ENCODE measurements at places on chromosomes 16 and 17.

GRCh38 chr17:50062293-50063243 is 6.7 kb downstream of the ITGA3 start:
- DNase-seq, result no peak

- no peak for DNase-seq
These were observed 21.7 kb downstream of the MOSMO start for GRCh38 chr16:22029632-22030031.

DNA sequence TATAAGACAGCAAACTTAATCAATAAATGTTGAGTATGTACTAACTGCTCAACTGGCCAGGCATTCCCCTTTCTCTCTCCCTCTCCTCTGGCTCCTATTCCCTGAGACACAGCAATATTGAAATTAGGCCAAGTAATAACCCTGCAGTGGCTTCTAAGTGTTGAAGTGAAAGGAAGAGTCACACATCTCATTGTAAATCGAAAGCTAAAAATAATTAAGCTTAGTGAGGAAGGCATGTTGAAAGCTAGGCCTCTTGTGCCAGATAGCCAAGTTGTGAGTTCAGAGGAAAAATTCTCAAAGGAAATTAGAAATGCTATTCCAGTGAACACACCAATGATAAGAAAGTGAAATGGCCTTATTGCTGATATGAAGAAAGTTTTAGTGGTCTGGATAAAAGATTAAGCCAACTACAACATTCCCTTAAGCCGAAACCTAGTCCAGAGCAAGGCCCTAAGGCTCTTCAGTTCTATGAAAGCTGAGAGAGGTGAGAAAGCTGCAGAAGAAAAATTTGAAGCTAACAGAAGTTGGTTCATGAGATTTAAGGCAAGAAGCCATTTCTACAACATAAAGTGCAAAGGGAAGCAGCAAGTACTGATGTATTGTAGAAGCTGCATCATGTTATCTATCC is 35.4 kb upstream of the ABCC11 start:
- DNase-seq, result no peak

DNA sequence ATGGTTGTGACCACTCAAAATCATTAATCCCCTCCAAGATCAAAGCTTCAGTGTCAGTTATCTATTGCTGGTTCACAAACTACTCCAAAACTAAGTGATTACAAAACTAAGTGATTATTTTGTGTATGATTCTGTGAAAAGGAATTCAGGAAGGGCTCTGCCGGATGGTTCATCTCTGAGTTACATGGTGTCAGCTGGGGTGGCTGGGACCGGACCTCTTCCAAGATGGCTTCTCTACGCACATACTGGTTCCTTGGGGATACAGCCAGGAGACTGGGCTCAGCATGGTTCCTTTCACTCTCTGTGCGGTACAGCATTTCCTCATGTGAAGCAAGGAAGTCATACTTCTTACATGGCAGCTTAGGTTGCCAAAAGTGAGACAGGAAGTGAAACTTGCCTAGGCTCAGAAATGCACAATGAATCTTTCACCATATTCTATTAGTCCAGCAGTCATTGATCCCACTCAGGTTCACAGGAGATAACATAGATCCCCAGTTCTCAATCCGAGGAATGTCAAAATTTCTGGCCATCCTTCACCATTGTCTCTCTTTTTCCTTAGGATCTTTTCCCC is 97.9 kb upstream of the IRX6 start:
- no peak for DNase-seq

DNA sequence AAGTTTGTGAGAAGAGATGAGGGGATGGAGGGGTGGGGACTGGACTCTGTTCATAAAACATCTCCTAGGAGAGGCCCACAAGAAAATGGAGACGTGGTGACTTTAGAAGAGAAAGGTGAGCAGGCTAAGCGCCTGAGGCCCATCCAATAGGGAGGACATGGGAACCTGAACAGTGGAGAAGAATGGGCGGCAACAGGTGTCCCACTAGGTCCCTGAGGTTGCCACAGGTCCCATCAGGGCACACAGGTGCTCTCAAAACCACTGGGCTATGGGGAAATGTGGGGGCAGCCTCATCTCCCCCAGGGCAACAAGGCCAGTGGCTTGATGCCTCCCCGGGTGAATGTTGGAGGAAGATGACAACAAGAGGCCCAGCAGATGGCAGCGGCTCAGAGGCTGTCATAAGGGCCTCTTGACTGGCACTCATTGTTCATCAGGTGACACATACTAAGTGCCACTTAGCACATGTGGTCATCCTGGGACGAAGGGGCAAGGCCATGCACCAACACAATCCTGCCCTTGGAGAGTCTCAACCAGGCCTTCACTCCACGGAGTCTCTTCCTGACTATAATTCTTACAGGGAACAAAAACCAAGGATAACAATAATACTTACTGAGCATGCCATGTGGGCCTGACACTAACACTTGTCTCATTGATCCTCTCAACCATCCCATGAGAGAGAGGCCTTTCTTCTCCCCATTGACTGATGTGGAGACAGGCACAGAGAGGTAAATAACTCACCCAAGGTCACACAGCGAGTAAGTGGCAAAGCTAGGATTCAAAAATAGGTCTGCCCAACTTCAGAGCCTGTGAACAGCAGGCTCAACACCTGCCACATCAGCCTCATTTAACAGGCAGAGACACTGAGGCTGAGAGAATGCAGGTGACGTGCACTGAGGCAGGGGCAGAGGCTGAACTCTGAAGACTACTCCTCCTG is 38.0 kb downstream of the CUEDC1 start:
- peak; percentile 88 for DNase-seq

DNA sequence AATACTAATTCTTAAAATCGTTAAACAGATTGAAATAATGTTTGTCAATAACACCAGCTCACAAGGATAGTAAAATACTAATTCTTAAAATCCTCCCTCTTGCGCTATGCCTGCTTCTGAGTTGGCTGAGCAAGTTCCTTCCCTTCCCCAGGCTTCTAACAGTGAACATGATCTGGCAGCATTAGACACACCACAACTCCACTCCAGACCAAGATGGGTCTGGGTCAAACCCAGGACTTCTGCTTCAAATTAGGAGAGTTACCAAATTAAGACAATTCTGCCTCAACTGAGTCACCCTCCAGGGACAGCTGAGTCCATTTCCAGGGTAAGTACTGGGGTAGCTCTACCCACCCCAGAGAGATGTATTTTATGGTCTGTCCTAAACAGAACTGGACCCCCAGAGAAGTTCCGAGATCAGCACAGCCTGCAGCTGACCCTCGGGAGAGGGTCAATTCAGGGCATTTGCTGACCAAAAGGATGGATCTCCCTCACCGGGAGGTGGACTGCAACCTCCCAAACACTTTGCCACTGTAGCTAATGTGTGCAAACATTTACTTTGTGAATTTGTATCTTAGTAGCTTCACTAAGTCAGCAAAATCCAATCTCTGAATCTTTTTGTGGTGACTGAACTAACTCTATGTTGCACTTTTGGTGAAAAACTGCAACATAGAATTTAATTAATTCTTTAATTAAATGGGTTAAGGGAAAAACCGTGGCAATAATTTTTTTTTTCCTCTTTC is 48.8 kb downstream of the ADCY9 start:
- no peak for DNase-seq

DNA sequence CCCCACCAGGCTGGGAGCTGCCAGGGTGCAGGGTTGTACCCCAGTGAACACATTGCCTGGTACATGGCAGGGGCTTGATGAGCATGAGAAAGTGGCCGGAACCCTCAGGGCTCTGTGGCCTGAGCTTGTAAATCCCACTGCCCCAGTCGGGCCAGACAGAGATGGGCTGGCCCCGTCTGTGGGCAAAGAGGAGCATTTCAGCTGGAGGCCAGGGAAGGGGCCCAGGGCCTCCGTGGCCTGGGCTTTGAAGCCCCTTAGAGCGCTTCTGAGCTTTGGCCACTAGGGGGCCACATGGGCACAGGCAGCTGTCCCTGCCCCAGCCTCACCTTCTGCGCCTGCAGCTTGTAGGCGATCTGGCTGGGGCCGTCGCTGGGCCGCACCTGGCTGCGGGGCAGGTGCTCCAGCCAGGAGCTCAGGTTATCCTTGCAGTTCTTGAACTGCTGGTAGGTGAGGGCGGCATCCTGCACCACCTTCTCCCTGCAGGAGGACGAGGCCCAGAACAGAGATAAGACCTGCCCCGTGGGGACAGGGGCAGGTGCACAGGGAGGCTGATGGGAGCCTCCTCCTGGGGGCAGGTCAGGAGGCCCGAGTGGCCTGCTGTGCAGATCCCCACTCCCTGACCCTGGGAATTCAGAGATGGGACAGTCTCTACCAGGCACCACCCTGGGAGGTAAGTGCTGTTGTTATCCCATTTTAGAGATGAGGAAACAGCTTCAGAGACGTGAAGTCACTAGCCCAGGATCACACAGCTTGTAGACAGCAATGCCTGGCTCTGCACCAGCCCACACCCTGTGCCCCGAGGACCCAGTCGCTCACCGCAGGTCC is 12.8 kb downstream of the EVPL start:
- DNase-seq, result peak; percentile 95

- no peak for DNase-seq
These were observed 116.5 kb downstream of the ANKFN1 start for GRCh38 chr17:56269556-56270389.

DNA sequence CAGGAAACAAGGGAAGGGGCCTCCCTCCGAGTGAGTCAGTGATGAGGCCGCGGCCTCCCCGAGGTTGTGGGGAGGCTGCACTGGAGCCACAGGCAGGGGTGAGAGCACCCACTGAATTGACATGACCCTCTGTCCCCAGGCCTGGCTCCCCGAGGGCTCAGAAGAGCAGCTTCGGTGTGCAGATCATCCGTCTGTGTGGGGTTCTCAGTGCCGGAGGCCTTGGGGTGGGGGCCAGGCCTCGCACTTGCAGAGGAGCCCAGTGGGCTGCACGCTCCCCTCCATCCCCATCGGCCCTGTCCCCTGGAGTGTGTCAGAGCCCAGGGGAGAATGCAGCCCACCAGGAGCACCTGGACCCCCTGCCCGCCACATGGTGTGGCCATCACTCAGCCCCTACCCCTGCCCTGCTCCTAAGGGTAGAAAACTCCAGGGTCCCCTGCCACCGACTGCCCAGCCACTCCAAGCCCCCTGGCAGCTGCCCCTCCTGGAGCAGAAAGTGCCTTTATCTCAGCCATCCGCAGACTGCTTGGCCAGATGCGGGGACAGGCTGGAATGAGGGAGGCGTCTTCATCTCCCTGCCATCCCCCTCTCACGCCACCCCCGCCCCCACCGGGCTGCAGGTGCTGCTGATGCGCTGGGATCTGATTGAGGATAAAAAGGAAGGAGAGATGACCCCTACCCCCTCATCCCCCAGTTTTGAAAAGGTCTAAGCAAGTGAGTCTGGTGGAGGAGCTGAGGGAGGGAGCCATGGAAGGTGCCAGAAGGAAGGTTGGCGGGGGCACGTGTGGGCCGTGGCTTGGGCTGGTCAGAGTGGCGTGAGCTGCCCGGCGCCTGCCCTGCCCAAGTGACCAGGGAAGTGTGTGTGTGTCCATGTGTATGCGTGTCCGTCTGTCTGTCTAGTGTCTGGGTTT is 358.3 kb downstream of the SEC14L1 start:
- DNase-seq, result no peak

Measured in NCI-H774 (cell line).